Endothelial cell (in vitro differentiated cells): ENCODE measurements at places on chromosomes 5 and 9.

DNA sequence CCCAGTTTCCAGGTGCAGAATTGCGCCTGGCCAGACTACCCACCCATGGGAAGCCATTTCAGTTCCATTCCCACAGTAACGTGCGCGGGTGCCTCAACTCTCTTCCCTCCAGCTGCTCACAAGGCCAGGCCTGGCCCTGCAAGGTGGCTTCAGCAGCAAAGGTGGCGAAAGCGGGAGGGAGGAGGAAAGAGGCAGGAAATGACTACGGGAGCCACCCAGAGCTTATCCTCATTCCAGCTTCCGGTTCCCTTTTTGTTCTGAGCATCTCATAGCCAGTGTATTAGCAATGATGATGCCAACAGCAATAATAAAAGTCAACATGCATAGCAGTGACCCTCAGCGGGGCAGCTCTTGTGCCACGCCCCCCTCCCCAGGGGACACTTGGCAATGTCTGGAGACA is 101.5 kb upstream of the BOD1 start:
- DNase-seq = no peak

DNA sequence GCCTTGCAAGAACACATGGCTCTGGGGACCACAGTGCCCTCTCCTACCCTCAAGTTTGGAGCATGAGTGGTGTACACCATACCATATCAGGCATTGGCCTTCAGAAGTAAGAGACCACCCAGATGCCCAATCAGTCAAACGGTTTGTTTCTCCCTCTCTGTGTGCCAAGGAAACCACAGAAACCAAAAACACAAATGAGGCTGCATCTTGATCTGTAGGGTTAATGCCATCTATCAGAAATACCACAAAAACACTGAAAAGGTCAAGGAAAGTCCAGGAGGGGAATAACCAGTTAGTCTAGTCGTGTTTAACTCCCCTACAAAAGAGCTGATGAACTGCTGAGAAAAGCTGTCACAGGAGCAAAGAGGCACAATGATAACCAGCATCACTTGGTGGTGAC is 78.4 kb downstream of the INSYN2B start:
- no peak for DNase-seq

GRCh38 chr9:135993765-135994500 is 32.8 kb upstream of the UBAC1 start:
- no peak for DNase-seq

DNA sequence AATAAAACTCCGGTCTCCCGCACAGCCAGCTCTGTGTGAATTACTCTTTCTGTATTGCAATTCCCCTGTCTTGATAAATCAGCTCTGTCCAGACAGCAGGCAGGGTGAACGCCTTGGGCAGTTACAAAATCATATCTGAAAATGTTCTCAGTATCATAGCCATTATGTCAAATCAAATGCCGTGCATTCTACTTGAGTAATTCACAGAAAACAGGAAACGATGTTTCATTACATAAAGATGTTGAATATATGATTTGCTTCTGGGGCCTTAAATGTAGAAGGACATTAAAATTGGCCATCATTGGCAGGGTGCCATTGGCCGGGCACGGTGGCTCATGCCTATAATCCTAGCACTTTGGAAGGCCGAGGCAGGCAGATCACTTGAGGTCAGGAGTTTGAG is 8.5 kb downstream of the POLR3G start:
- no peak for DNase-seq

DNA sequence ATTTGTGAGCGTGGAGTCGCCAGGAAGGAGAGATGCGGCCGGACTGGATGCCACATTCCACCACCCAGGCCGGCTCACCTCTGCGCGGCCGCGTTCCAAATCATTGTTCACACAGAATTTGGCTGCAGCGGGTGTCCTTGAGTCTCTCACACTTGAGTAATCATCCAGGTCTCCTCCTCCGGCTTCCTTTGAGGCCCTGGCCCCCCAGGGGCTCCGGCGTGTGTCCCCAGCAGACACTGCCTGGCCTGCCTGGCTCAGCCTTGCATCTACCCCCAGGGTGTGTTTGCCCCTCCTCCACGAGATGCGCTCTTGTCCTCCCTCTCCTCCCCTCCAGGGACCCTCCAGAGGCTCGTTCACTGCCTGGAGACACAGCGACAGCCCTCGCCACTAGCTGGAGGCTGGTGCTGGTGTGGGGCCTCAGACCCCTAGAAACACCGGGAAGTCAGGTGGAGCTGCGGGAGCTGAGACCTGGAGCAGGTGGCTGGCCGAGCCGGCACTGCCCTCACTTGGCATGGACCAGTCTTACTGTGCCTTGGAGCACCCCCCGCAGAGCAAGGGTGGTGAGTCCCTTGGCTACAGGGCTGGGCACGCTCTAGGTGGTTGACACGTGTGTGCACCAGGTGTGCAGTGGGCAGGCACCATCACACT is 7.0 kb upstream of the SLC9A3 start:
- no peak for DNase-seq

DNA sequence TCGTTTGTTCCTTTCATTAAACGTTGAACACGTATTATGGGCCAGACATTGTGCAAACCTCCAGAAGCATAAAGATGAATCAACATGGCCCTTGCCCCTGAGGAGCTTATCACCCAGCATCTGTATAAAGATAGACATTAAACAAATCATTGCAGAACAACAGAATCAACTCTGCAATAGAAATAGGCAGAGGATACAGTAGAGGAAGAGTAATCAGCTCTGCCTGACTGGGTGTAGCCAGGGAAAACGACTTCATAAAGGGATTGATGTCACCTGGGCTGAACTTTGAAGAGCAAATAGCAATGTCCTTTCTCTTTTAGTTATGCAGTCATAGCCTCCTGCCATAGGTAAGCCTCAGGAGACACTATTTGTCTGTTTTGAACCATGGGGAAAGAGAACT is 13.4 kb downstream of the RGS7BP start:
- no peak for DNase-seq

- DNase-seq = no peak
Observed at GRCh38 chr5:172178301-172178987, 9.6 kb downstream of the STK10 start.

- no peak for DNase-seq
Observed at GRCh38 chr9:15468145-15468544, 42.6 kb downstream of the PSIP1 start.

DNA sequence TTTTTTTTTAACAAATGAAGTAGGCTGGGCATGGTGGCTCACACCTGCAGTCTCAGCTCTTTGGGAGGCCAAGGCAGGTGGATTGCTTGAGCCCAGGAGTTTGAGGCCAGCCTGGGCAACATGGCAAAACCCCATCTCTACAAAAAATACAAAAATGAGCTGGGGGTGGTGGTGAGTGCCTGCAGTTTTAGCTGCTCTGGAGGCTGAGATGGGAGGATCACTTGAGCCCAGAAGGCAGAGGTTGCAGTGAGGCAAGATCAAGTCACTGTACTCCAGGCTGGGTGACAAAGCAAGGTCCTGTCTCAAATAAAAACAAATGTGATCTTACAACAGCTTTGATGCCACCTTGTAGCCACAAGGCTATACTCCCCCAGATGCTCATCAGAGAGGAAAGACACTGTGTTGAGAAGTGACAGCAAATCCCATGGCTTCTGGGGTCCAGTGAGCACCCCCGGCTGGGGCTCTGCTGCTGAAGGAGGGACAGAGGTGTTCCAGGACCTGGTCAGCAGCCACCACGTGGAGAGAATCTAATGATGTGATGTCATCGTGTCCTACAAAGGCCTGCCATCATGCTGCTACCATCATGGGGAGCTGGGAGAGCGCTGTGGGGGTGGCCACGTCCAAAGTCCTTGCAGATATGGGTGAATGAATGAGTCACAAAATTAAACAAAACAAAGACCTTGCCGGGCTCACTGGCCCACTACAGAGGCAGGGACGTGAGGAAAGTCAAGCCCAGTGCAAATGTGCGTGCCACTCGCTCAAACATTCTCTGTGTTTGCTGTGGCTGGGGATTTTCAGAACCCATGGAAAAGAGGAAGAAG is 60.7 kb downstream of the PRRT1B start:
- no peak for DNase-seq

DNA sequence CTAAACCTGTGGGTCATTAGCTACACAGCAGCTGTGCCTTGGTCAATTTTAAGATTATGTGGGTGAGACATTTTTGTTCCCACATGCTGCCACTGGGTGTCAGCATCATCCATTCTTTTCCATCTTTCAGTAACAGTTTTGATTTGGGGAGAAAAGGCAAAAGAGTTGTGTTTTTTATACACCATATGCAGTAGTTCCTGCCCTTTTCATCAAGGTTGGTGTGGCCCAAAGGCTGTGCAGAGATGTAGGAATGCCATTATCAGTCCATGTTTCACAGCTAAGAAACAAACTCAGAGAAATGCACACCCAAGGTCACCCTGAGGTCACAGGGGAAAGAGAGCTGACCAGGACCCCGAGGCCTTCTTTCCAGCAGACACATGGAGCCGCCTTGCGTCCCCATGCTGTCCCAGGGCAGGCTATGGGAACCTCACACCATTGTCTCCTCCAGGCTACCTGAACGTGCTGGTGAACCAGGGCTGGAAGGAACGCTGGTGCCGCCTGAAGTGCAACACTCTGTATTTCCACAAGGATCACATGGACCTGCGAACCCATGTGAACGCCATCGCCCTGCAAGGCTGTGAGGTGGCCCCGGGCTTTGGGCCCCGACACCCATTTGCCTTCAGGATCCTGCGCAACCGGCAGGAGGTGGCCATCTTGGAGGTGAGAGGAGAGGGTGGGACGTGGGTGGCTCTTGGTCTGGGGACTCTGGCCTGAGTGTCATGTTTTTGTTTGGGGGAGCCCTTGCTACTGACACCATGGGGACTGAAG is 27.8 kb upstream of the GRPEL2 start:
- DNase-seq = no peak

DNA sequence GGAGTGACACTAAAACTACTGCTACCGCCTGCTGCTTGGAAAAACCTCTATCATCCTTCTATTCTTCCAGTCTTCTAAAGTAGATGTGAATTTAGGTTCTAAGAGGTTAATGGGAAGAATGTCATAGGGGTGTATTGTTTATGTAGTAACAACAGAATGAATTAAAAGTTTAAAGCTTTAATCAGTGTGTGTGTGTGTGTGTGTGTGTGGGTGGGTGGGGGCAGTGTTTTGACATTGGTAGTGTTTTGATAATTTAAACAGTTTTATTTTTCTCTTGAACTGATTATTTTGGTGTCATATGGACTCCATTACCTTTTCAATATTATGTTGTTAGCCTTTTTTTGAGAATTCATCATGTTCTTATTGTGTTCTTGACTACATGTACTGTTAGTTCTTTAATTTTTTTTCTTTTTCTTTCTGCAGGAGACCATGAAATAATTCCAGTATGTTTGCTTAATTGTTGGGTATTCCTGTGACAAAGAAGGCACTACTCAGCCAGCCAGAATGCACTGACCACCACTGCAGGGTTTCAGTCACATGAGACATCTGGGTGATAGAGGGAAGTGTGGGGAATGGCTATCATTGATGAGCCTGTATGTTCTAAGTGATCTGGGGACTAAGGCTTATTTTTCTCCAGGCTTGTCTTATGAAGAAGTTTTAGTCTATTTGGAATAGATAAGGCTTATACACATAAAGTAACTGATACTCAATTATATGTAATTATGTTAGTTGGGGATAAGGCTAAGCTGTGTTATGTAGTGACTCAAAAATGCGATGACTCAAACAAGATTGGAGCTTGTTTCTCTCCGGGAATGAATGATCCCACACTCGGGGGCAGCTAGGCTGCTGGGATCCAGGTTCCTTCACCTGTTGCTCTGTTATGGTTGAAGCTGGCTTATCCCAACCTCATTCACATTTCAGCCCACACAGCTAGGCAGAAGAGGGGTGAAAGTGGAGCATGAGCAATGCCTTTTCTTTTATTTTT is 50.2 kb upstream of the ACTBL2 start:
- DNase-seq = no peak

GRCh38 chr5:68007451-68007850 is 208.1 kb upstream of the PIK3R1 start:
- DNase-seq = no peak

- DNase-seq = no peak
Observed at GRCh38 chr9:30757723-30758122, 1626.7 kb upstream of the ACO1 start.

DNA sequence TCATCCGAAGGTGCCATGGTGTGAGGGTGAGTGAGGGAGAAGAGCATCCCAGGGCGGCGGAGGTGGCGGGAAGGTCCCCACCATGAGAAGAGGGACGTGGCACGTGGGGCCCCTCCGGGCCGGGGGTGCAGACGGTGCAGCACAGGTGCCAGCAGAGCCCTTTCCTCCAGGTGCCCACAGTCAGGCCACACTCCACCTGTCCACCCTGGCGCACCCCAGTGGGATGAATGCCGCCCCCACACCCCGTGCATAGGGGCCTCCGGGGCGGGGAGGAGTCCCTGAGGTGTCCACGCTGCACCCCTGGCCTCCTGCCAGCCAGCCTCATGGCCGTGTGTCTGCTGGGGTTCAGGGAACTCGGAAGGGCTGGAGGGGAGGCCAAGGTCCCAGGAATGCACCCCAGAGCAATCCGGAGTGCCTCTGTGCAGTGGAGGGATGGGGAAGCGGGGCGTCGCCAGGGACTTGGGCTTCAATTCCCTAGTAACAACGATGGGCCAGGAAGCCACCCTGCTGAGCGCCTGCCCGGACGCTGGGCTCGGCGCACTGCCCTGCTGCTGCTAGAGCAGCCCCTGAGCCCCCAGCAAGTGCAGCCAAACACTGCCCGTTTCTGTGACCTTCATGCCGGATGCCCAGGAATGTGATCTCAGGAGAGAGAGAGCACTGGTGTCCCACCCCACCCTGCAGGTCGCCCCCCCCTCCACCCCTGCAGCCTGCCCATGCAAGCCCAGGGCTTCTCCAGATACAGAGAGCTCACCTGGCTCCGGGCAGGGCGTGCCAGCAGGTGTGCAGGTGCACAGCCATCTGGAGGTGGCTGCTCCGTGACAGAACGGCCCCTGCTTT is 8.8 kb upstream of the NACC2 start:
- no peak for DNase-seq

DNA sequence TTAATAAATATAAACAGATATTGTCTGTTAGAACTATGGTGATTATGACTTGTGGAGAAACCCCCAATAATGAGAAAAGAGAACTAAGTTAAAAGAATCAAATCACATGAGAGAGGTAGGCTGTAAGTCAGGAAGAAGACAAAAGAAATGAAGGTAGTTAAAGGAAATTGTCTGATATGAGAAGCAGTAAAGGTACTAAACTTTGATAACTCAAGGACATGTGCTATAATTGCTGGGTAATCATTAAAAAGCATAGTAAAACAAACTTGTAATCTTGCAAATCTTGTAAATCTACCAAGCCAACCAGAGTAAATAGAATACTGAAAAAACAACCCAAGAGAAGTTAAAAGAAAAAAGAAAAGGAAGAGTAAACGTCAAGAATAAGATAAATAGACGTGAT is 207.0 kb upstream of the CTNND2 start:
- no peak for DNase-seq

GRCh38 chr5:68230285-68230684 is 14.7 kb downstream of the PIK3R1 start:
- DNase-seq = no peak

GRCh38 chr9:133171161-133171961 is 7.6 kb upstream of the GBGT1 start:
- no peak for DNase-seq

DNA sequence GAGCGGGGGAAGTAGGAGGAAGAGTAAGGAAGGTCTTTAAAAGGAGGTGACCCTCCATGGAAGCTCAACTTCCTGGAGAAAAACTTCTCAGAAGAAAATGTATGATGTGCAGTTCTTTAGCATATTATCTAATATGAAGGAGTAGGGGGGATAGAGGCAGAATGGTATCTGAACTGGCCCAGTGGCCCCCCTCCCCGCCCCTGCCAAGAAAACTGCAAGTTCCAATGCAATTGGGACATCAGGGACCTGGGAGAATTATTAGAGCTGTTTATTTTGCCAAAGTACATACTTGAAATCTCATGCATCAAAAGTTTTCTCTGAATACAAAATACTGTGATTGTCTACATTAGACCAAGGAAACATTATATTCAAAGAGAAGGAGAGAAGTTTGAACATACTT is 40.6 kb upstream of the GAS1 start:
- no peak for DNase-seq
